ENCODE measurements at places on chromosomes 7 and 10. TPM values are rescaled to one million over a fixed set of nuclear protein-coding genes. Genes with fewer than 3 reads are reported as not detected.
A peak's percentile ranks its signal among the peaks of the same experiment; 100 is the strongest.

- DNase-seq = no peak
These were observed 105.9 kb downstream of the ARHGAP12 start for GRCh38 chr10:31822616-31823318.

DNA sequence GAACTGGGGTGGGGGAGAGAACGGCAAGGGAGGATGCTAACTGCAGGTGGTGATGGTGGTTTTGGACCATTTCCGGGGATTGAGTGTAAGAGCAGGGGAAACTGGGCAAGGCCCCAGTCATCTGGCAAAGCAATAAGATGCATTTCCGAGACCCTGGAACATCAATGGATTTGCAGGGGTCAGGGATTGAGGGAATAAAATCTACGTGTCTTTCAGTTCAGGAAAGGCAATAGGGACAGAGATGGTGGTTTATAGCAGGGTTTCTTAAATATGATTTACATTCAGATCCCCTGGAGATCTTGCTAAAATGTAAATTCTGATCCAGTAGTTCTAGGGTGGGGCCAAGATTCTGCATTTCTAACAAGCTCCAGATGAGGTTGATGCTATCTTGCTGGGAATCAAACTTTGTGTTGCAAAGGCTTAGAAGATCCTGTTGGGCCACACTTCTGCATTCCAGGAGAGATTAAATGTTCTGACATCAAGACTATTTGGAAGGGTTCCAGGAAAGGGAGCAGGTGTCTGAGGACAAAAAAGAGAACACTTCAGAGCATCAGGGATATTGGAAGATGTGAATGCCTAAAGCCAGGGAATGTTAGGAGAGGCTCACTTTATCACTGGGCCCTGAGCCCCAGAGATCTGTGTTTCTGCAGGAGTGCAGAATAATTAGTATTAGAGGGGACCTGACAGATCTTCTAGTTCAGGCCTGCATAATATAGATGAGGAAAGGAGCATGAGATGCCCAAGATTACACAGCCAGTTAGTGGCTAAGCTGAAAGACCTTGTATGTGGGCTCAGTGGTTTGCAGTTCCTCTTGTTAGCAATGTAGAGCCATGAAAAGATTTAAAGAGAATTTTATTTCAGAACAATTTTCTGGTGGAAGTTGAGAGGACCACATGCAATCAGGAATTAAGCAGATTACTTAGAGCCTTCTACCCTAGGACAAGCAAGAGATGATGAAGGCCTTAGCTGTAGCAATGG lies 32.4 kb downstream of the BLNK start:
- DNase-seq = no peak

DNA sequence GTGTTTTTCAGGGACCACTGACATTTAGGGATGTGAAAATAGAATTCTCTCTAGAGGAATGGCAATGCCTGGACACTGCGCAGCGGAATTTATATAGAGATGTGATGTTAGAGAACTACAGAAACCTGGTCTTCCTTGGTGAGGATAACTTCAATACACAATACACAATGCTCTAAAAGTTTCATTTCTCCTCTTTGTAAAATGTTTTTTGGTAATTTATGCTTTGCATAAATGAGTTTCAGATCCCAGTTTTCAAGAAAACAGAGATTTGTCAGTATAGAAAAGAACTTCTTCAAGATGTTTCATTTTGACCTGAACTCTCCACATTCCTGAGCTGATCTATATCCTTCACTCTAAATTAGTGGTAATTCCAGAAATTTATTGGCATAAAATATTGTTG lies 14.2 kb downstream of the ZNF92 start:
- DNase-seq = no peak

- DNase-seq = no peak
These were observed 157.2 kb upstream of the ZNF92 start for GRCh38 chr7:65216469-65216868.

- DNase-seq = no peak
These were observed 1127.3 kb upstream of the AUTS2 start for GRCh38 chr7:68470836-68471435.

GRCh38 chr10:28278842-28279241 lies 24.0 kb downstream of the MPP7 start:
- DNase-seq = no peak

- DNase-seq = no peak
These were observed 29.3 kb downstream of the TNS3 start for GRCh38 chr7:47552621-47553020.

- DNase-seq = no peak
These were observed 138.7 kb upstream of the CELF2 start for GRCh38 chr10:10878963-10879362.

DNA sequence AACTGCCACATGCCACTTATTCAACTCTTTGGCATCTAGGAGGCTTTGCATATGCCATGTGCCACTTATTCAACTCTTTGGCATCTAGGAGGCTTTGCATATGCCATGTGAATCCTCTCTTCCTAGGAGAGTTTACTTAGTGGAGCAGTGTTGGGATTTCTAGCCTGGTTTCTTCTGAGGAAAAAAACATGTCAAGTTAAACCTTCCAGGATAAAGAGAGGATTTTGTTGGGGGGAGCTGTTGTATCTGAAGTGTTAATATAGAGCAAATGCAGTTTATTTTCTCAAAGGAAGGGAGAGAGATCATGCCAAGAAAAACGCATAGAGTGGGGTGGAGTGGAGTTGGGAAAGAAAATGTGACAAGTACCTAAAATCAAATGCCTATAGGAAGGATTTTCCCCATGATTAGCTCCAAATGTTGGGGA lies 91.5 kb downstream of the MCU start:
- no peak for DNase-seq

DNA sequence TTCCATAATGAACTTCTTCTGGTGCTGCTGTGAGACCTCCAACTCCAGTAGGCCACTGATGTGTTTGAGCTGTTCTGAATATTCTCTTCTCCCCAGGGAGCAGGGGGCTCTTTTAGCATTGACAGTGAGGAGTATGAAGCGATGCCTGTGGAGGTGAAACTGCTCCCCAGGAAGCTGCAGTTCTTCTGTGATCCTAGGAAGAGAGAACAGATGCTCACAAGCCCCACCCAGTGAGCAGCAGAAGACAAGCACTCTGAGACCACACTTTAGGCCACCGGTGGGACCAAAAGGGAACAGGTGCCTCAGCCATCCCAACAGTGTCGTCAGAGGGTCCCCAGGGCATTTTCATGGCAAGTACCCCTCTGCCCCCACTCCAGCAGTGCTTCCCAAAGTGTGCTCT lies 49.3 kb downstream of the DENND11 start:
- no peak for DNase-seq

GRCh38 chr7:107344799-107345198 lies 125.1 kb upstream of the GPR22 start:
- DNase-seq = no peak

- no peak for DNase-seq
These were observed 83.6 kb upstream of the MKI67 start for GRCh38 chr10:128209862-128210214.

GRCh38 chr10:12476656-12477055 lies 127.3 kb downstream of the CAMK1D start:
- peak; percentile 17 for DNase-seq

DNA sequence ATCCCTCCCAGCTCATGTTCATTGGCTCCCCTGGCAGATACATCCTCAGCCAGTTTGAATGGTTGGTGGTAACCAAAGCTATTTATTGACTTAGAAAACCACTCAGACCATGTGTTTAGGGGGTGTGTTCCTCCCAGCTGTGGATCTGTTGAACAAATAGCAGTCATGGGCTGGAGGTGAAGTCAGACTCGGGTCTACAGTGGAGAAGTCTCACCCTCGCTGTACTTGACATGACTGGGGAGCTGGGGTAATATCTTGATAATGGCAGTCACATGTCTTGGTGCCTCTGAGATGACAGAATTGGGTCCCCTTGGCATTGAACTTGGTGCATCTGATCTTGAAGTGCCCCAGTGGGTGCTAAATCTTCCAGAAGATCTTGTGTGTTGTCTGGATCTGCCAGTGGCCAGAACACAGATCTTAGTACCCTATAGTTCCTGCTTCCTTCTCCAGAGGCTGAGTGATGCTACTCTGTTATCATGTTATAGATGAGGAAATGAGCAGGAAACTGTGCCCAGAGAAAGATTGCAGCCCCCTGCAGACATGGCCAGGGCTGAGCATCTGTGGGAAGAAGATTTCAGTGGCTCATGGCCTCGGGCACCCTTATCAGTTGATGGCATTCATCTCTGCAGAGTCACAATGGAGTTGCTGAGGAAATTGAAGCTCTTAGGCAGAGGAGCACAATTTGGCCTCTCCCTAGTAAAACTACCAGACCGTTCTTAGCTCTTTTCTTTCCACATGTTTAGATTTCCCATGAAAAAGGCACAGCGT lies 50.4 kb downstream of the ADRA2A start:
- no peak for DNase-seq

- DNase-seq = no peak
These were observed 135.1 kb upstream of the ZWINT start for GRCh38 chr10:56496186-56496486.

DNA sequence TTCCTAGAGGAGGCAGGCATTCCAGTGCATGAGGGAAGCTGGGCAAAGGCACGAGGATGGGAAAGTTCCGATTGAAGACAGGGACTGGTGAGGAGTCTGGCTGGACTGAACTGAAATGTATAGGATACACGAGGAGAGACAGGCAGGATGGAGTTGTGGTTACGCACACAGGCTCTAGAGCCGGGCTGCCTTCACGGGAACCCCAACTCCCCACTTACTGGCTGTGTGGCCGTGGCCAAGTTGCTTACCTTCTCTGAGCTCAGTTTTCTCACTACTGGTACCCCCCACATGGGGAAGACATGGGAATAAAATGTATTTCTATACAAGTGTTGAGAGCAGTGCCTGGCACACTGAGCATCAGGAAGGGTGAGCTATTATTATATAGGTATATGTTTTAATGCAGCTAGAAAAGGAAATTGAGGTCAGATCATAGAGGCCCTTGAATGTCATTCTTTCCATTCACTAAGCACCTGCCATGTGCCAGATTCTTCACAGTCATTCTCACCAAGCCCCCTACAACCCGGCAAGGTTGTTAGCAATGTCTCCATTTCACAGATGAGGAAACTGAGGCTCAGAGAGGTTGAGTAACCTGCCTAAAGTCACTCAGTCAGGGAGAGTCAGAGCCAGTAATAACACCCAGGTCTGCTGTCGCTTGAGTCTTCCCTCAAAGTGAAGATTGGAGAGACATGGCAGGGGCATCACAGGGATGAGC lies 9.7 kb downstream of the CHST3 start:
- no peak for DNase-seq

GRCh38 chr7:13021566-13022300 lies 334.3 kb downstream of the ARL4A start:
- DNase-seq = no peak

DNA sequence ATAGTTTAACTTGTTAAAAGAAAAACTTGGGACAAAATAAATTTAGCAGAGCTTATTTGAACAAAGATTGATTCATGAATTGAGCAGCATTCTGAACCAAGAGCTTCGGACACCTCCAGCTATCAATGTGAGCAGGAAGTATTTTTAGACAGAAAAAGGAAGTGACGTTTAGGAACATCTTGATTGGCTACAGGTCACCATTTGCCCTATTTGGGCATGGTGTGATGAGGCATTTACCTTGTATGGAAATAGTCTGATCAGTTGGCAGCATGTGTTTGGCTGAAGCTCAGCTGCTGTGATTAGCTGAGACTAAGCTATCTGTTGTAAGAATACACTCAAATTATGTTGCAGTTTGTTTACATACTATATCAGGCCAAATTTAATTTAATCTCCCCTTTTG lies 185.1 kb downstream of the ATRNL1 start:
- DNase-seq = no peak

DNA sequence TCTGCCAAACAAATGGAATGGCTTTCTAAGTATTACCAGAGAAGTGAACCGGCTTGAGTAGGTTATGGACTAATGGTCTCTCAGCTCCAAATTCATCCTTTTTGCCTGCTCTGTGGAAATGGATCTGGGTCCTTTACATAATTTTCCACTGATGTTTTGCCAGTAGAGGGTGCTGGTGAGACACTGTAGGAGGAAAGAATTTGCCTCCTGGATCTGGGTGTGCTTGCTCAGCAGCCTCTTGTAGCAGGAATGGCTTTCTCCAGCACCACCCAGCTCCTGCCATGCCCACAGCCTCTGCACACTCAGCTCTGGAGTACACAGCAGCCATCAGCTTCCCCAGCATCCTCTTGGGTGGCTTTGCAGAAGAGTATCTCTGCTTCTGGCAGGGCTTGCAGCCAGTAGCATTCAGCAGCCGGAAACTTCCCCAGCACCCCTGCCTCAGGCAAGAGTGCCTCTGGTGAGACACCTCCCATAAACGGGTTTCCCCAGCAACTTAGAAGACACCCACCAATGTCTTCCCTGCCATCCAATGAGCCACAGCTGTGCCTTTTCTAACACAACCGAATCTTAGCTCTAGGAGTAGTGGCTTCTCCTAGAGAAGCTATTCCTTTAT lies 235.0 kb upstream of the PLPP4 start:
- no peak for DNase-seq

DNA sequence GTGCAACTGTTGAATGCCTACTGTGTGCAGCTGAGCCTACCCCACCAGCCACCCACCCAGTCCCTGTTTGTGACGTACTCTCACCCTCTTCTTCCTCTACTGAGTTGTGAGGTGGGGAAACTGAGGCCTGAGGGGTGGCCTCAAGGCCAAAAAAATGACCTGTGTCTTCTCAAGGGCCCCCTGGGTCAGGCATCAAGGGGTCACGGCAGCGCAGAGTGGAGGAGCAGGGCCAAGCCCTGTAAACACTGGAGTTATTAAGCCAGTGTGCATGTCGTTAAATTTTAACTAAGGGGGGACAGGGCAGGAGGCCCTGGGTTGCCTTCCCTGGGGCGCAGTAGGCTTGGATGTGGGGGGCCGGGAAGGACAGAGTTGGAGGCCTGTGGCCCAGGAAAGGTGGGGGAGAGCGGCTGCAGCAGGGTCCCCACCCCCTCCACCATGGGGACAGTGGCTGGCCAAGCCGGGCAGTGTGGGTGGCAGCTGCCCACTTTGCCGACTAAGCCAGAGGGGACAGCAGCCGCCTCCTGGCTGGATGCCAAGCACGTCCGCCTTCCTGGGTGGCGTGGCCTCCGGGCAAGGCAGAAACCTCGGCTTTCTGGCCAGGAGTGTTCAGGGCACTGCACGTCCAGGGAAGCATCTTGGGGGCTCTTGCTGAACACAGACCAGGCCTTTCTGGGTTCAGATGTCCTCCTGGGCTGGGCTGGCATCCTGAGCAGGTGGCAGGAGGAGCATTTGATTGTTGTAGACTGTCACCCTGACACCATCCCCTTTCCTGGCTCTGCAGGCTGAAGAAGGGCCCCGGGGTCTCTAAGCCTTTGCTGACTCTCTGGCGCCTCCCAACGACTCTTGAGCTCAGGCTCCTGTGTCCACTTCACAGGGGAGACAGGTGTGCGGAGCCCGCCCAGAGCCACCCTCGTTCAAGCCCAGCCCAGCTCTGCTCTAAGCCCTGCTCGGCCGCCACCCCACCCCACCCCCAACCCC lies 1.9 kb downstream of the SLC29A4 start:
- DNase-seq = no peak

GRCh38 chr7:134428942-134429341 lies 30.0 kb downstream of the AKR1B1 start:
- DNase-seq = no peak

The PMPCB gene
- 68.2 TPM for total RNA-seq

The CDHR3 gene
- total RNA-seq = 0.62 TPM

The PLEKHS1 gene
- total RNA-seq = not detected

The CARD11 gene
- 0.32 TPM for total RNA-seq

The CUZD1 gene
- 0.35 TPM for total RNA-seq

The UPK3B gene
- 0.38 TPM for total RNA-seq

The LIPK gene
- total RNA-seq = not detected

The STOX1 gene
- total RNA-seq = 0.19 TPM

The ANKRD30A gene
- total RNA-seq = not detected

The LRRC18 gene
- not detected for total RNA-seq

The CPXM2 gene
- total RNA-seq = 11.2 TPM
